ENCODE measurements at places on chromosomes 1 and 21.

- no peak for DNase-seq
Observed at GRCh38 chr1:218866507-218866906, 307.2 kb upstream of the LYPLAL1 start.

DNA sequence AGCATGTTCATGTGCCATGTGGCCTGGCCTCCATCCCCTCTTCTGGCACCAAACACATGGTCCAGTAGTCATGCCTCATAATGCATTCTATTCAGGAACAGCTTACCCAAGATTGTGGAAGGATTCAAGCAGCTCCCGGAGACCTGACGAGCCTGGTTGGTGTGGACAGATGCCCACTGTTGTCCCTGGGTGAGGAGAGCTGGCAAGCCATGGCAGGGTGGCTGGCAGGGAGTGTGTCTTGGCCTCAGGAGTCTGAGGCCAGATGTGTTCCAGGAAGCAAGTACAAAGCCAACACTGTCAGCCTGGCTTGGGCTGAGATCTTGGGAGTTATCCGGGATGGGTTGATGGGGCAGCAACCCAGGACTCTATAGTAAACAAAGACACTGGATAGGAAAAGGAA is 7.3 kb upstream of the FABP3 start:
- peak; percentile 38 for DNase-seq

DNA sequence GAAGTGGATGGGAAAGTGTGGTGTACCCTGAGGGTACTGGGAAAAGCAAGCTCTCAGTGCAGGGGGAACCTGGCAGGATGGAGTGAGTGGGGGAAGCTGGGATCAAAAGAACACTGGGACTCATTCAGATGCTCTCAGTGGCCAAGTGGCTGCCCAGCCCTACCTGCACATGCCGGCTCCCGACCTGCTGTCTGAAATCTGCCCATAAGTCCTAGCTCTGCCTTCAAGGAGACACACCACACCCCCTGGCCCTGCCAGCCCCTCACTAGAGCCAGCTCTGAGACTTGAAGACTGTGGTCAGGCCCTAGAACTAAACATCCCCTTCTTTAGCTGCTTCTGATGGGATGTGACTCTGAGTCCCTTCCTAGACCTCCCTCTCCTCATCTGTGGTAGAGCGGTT is 2.2 kb downstream of the TMEM54 start:
- no peak for DNase-seq

DNA sequence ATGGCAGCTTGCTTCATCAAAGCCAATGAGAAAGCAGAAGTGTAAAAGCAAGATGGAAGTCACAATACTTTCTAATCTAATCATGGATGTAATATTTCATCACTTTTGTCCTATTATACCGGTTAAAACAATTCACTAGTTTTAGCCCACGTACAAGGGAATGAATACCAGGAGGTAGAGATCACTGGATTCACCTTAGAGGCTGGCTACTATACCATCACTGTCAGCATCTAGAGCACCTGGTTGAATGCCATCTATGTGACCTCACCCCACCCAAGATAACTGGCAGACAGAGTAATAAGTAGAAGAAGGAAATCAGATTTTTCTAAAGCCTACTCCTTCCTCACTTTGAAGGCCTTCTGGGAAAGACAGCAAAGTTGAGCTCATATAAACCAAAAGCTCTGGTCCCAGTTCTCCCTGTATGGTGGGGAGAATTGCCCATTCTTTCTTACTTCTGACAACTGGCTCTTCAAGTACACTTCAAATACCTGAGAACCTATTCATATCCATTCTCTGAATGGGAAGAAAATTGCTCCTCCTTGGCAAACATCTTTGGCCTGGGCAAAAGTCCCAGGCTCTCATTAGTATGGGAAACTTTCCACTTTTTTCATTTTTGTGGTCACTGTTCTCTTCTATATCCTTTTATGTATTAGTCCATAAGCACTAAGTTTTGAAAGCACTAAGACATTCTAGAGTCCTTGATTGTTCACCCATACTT is 24.8 kb downstream of the HSD3B1 start:
- DNase-seq: no peak

DNA sequence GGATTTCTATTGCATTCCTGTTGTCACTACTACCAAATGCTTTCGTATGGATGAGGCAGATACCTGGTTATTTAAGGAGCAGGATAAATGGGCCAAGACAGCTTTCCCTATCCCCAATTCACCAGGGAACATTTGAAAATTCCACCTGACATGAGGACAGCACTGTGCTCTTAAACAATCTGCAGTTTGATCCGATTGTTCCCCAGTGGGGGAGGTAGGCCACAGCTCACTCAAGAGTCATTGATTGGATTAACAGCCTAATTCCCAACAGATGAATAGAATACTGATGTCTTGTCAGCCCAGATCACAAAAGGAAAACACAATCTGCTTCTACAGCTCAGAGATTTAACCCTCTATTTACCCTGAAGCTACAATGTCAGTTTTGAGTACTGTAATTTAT is 123.9 kb downstream of the LHX4 start:
- DNase-seq: no peak

GRCh38 chr21:38610623-38611251 is 112.5 kb upstream of the ERG start:
- DNase-seq: no peak

DNA sequence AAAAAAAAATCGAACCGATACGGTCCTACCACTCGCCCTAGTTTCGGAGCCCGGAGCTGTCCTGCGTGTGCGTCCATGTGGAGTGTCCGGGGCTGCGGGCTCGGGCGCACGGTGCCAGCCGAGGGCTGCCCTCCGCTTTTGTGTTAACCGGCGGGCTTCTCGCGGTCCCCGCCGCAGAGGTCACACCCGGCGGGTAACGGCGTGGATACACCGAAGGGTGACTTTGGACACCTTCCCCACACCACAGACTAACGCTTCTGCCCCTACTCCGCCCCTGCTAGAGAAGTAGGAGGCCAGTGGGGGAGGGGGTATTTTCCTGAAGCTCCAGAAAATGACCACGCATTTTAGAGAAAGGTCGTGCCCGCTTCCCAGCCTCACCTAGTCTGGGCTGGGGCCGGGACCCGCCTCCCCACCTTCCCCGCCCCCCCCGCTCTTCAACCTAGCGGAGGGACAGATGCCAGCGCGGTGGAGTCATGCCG is 609 bp upstream of the ATF3 start:
- DNase-seq: no peak

DNA sequence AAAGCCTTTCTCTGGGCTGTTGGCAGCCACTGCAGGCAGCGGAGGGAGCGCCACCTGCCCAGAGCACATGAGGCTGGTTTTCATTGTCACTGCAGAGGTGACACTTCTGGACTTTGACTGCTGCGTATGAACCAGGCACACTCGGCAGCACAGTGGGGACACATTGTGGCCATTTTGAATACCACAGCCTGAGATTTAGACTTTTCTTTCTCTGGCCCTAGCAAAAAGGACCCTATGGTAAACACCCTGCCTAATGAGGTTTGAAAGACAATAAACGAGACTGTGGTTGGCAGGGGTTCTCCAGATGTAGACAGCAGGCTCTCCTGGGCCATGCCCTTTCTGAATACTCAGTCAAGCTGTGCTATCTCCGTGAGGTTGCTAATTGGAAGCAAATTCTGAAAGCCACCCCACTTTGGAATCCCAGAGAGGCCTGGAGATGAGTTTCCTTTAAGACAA is 12.0 kb upstream of the KCNE2 start:
- no peak for DNase-seq

GRCh38 chr1:22969304-22969709 is 3.4 kb downstream of the LACTBL1 start:
- peak; percentile 72 for DNase-seq

DNA sequence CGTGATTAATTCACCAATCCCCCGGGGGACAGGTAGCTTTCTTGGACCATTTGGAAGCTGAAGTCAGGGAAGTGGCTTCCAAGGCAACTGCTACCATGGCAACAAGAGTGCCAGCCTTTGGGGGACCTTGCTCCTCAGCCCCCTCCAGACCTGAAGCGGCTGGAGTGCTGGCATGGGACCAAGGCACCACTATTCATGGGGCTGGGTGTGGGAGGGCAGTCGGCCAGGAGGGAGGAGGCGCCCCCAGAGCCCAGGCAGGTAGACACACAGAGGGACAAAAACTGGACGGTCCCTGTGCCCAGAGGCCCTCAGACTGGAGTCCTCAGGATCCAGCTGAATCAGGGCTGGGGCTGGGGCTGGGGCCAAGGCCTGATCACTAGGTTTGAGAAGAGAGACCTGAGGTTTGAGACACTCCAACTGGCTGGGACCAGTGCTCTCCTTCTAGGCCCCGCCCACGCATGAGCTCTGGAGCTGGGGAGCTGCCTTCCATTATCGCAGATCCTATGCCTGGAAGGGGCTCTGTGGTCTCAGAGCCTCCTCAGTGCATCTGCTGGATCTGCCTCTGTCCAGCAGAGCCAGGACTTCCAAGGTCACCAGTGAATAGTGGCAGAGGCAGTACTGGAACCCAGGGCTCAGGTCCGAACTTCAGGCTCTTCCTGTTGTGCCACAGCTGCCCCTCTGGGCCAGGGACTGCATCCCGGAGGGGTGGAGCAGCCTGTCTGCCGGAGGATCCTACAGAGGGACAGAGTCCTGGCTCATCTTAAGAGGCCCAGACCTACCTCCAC is 3.3 kb upstream of the KNCN start:
- DNase-seq: no peak

- no peak for DNase-seq
Observed at GRCh38 chr1:228795596-228795995, 60.3 kb downstream of the RHOU start.

GRCh38 chr1:22376976-22377375 is 74.7 kb upstream of the ZBTB40 start:
- DNase-seq: no peak

GRCh38 chr1:233677690-233678354 is 63.9 kb downstream of the KCNK1 start:
- DNase-seq: no peak

DNA sequence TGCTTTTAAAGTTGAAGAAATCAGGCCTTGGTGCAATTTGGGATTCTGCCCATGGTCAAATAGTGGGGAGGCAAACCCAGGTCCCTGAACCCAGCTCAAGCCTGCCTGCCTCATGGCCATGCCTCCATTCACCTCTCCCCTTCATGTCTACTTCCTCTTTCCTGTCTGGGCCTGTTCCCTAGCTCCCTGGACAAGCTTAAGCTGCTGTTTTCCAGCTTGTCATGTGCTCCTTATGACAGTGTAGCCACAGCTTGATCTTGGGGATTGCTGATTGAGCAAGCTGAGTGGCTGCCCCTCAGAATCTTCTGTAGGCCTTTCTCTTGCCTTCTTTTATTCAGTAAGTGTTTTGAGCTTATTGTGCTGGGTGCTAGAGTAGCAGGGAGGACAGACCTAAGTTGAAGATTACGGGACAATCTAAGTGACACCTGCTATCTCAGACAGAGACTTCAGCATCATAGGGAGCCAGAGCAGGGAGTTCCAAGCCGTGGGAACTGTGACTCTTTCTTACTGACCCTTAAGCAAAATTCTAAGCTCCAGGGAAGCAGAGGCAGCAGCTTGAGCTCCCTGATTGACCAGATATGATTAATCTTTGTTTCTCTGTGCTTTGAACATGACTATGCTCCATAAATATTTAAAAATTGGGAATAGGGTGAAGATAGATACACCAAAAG is 520 bp upstream of the MR1 start:
- peak; percentile 38 for DNase-seq

DNA sequence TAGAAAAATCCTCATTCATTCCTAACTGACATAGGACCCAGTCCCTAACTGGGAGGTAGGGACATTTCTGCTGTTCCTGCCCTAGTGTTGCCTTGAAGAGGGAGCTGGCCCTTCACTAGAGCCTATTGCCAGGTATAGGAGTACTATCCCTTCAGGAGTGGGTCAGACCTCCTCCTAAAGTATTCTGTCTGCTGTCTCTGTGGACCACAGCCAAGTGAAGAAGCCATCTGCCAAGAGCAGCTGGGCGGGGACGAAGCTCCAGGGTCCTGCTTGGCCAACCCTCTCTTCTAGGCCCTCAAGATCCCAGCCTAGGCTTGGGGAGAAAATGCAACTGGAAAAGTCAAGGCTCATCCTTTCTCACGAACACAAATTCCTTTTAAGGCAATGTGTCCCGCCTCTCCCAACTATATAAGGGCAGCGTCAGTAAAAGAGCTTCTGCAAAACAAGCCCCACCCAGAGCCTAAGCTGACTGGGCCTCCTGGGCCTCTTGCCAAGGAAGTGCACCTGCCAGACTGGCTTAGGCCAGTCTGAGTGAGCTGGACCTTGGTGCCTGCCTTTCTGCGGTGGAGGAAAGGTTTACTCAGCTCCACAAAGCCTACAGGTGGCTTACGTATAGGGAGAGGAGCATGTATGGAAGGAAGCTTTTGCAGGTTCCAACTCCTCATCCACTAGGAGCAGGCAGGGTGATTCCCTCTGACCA is 638 bp upstream of the TUFT1 start:
- peak; percentile 86 for DNase-seq

DNA sequence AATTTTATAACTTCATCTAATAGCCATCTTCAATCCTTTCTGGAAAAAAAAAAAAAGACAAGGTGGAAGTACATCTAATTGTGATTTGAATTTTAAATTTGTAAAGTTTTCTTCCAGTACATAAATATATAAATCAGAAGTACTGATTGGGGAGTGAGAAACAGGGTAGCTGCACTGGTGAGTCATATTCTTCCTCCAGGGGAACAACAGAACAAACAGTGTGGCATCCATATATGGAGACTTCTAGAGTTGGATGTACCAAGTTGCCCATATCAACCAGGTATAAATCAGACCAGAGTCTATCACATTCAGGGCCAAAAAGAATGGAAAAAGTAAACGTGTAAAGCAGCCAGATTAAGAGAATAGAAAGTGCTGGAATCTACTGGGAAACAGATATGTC is 66.0 kb upstream of the NRIP1 start:
- no peak for DNase-seq

GRCh38 chr21:28337315-28337714 is 655.4 kb downstream of the LTN1 start:
- DNase-seq: no peak

- DNase-seq: no peak
Observed at GRCh38 chr1:57612833-57613232, 189.0 kb upstream of the DAB1 start.

GRCh38 chr1:66416295-66416694 is 117.7 kb upstream of the SGIP1 start:
- DNase-seq: no peak

GRCh38 chr1:107875689-107876088 is 89.3 kb downstream of the VAV3 start:
- DNase-seq: no peak

- DNase-seq: no peak
Observed at GRCh38 chr1:31437433-31438037, 24.5 kb downstream of the SERINC2 start.

DNA sequence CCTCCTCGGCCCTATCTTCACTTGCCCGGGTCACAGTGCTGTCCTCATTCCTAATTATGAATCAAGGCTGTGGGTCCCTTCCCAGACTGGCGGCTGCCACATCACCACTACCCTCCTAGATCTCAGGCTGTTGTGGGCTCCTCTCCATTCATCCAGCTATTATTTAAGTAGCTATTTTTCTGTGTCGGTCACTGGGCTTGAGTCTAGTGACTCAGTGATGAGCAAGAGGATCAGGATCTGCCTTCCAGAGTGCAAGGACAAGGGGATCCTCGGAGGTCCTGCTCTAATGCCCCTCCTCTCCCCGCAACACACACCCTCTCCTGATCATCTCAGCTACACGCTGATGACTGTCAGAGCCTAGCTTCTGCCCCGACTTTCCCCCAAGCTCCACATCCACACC is 34.1 kb downstream of the CDCP2 start:
- no peak for DNase-seq

- peak; percentile 72 for DNase-seq
Observed at GRCh38 chr1:9014475-9015375, 11.5 kb downstream of the SLC2A7 start.
